ENCODE measurements at places on chromosomes 6 and 20.

DNA sequence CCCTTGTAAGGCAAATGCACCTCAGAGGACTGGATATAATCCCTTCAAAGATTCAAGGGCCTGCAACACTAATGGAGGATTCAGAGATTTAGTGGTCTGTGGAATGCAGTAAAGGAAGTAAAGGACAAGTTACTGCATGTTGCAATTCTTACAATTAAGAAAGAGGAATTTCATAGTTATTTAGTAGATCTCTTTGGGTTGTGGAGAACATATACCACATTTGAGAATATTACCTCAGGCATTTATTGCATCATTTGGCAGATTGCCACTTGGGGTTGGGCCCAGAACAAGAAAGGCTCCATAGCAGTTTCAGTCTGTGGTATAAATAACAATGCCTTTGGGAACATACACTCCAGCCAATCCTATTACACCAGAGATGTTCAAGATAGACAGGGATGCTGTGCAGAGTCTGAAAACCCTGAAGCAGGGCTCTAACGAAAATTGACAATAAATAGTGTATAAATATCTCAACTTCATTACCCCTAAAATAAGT is 20.9 kb upstream of the EPM2A start:
- no peak for DNase-seq

DNA sequence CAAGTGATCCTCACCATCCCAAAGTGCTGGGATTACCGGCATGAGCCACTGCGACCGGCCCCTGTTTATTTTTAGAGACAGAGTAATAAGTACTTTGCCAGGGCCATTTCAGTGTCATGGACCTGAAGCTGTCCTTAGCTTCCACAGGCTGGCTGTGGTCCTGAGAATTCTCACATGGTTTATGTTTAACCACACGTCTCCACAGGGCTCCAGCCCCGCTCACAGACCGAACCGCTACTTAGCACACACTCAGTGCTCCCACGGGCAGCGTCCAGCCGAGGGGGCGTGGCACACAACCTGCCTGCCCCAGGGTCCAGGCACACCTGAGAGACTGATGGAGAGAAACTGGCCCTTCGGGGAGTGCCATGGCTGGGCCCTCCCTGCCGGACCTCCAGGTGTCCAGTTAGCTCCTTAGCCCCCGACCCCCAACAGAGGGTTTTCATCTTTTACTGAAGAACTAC is 11.7 kb downstream of the ACSS1 start:
- DNase-seq, result no peak

DNA sequence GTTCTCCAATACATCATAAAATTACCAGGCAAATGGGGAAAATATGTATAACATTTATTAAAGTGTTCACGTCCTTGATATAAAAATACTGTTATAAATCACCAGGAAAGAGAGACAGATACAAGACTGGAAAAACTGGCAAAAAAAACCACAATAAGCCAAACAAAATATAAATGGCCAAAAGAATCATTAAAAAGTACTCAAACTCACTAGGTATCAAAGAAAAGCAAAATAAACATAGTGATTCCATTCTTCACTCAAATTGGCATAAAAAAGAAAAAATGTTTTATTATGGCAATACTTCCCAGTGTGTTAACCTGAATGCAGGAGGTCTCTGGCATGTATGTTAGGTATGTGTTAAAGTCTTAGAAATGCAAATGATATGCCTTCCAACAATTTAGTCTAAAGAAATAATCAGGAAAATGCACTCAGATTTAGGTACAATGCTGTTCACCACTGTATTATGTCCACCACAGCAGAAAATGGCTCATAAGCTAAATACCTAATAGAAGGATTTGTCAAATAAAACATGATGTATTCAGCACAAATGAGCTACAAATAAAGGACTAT is 21.4 kb downstream of the SLC23A2 start:
- no peak for DNase-seq

DNA sequence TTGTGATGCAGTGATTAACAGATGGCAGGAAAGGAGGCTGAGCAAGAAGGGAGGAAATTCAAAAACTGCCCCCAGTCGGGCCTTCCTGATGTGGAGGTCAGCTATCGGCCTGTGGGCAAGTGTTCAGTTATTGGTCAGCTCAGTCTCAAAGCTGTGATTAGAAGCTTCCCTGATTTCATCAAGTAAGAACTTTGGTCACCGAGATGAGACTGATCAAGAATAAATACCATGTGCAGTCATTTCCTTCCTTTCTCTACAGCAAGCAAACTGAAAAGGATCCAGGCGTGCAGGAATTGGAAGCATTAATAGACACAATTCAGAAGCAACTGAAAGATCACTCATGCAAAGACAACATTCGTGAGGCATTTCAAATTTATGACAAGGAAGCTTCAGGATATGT is 69.7 kb downstream of the EFHC1 start:
- no peak for DNase-seq

DNA sequence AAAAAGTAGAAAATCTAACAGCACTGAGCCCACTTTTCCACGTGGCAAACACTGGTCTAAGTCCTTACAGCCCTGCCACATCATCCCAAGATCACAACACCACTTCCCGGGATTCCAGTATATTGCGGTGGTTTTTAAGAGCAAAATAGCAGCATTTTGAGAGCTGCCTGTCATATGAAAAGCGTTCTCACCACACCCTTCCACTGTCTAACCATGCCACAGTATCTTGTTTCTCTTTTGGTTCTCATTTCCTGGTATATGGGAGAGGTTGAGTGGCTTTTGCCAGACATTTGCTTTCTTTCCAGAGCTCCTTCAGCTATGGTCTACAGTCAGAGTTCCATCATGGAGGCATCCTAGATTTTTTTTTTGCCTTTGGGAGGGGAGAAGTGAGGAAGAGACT is 243.0 kb downstream of the TSHZ2 start:
- DNase-seq, result no peak

- no peak for DNase-seq
Observed at GRCh38 chr20:48564982-48565539, 262.7 kb downstream of the PREX1 start.

- DNase-seq, result no peak
Observed at GRCh38 chr20:61387204-61387953, 135.3 kb downstream of the CDH4 start.

- no peak for DNase-seq
Observed at GRCh38 chr20:46040902-46041535, 12.0 kb downstream of the SLC12A5 start.

- DNase-seq, result no peak
Observed at GRCh38 chr6:160036790-160037206, 67.9 kb downstream of the IGF2R start.

GRCh38 chr6:125533710-125534397 is 215.6 kb upstream of the HEY2 start:
- no peak for DNase-seq

DNA sequence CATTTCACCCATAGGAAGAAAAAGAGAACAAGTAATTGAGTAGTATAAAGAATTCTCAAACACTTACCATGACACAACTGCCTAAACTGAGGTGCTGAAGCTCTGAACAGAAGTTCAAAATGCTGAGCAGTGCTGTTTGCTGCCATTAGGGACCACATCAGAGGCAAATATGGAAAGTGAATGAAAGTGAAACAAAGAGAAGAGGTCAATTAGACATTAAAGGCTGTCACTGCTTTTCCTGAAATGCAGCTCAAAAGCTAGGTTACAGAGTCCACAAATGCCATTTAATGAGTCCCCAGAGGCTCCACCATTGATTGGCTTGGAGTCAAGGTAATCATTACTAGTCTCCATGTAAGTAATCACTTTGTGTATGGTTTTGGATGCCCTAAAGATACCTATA is 46.1 kb downstream of the POU3F2 start:
- DNase-seq, result no peak

DNA sequence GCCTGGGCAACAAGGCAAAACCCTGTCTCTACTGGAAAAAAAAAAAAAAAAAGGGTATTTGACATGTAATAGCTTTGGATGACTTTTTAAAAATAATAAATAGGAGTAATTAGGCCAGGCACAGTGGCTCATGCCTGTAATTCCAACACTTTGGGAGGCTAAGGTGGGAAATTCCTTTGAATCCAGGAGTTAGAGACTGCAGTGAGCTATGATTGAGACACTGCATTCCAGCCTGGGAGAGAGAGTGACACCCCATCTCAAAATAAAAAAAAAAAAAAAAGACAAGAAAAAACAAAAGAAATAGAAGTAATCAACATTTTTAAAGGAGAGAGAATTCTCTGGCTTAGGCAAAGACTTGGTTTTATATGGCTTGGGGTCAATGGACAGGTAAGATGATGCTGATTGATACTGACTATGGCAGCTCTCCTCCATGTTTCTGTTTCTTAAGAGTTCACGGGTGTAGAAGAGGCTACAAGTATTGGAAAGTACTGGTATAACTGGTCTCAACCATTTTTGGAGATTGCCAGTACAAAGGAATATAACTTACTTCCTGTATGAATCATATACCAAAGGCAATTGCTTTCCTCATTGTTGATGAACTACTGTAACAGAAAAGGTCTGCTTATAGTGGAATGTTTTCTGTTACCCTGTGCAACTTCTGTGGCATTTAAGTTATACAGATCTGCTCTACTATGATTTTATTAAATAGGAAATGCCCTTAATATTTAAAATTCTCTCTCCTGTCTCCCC is 10.1 kb downstream of the MAP3K5 start:
- DNase-seq, result no peak

GRCh38 chr6:143224516-143224915 is 163.8 kb downstream of the AIG1 start:
- DNase-seq, result no peak

DNA sequence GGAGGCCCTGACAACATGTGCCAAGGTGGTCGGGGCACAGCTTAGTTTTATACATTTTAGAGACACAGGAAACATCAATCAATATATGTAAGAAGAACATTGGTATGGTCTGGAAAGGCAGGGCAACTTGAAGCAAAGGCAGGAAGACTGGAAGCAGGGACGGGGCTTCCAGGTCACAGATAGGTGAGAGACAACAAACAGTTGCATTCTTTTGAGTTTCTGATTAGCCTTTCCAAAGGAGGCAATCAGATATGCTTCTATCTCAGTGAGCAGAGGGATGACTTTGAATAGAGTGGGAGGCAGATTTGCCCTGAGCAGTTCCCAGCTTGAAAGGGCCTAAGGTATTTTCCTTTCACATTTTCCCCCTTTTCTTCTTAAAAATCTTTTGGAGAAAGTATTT is 311.0 kb upstream of the RGS17 start:
- no peak for DNase-seq

All from activated T-helper 9 cell treated with anti-CD3 and anti-CD28 coated beads, Interleukin-2, amount 50 U/mL, for 16 hours (primary cell).